ENCODE measurements at places on chromosomes 2 and 18.

- DNase-seq, result no peak
Measured at GRCh38 chr2:15222856-15223255, 338.3 kb downstream of the NBAS start.

- no peak for DNase-seq
Measured at GRCh38 chr2:217740756-217741155, 262.0 kb downstream of the TNS1 start.

DNA sequence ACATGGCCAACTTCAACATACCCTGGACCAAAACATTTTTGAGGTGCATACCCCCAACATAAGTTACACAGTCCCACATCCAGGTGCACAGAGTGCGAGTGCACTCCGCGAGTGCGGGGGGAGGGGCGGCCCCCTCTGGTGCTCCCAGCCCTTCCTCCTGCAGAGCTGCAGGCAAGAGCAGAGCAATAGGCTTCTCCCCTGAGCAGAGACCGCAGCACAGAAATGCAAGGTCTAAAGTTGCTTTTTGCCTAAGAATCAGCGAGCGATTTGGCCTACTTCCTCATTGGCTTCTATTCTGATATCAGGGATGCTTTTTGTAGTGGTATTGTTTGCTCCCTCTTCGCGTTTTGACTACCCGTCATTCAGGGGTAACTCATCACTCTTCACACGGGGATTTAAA lies 40.6 kb downstream of the BOLA3 start:
- no peak for DNase-seq

DNA sequence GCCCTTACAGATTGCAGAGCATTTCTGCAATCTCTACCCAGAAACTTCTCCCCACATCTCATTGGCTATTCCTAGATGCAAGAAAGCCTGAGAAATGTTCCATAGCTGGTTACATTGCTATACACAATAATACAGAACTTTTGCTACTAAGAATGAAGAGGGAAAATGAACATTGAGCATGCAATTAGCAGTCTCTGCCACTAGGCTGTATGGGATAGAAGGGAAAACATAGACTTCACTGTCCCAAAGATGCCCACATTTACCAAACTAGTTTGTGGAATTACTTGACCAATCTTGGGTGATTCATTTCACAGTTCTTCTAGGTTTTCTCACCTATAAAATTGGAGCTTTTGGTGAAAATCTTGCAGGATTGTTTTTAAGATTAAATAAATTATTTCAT lies 265.7 kb upstream of the NT5C1B start:
- no peak for DNase-seq

DNA sequence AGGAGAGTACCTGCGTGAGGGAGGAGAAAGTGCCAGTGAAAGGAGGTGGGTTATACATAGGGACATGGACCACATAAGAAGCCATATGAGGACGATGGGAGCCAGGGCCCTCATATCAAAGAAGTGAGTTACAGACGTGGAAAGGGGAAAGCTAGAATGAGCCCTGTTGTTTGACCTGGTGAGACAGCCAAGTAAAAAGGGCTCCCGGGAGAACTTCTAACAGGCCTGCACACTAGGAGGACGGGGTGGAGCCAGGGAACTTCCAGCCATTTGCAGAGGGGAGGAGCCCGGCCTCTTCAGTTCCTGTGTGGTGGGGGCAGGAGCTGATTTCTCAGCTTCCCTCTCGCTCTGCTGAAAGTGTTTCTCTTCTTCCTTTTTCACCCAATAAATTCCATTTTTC lies 84.1 kb upstream of the SLC66A3 start:
- DNase-seq, result no peak

- DNase-seq, result peak; percentile 32
Measured at GRCh38 chr2:96202152-96202854, 6.3 kb downstream of the STARD7 start.

GRCh38 chr2:105873281-105873680 lies 128.6 kb downstream of the NCK2 start:
- DNase-seq, result no peak

GRCh38 chr2:4354678-4355077 lies 651.3 kb downstream of the DCDC2C start:
- DNase-seq, result no peak

- no peak for DNase-seq
Measured at GRCh38 chr2:75564713-75565359, 4.1 kb upstream of the EVA1A start.

DNA sequence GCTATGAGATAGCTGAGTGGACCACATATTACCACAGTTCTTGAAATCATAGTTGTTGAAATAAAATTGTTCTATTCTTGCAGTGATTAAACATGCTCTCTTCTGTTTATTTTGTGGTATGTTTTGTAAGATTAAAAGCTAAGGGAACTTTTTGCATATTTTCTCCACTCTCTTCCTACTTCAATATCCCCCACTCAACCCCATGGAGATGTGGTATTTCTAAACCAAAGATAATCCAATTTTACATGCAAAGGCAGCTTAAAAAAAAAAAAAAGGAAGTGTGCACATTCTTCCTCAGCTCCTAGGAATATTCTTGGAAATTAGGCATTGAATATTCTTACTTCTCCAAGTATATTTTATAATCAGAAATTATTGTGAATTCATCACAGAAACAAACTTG lies 15.0 kb upstream of the PAX3 start:
- DNase-seq, result no peak

DNA sequence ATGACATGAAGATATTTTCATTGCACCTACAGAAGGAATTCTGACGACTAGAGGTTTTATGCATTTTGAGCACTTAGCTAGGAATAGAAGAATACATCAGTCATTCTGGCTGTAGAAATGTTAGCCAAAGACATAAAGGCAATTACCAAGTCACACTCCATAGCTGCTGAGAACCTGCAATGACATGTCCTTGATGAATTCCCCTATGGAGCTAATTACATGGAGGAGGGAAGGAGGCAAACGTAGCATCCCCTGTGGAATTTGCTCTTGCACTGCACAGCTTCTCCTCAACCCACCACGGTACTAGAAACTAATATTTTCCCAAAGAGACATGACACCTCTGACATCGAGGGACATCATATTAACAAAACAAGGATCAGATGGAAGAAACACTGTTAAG lies 174.0 kb upstream of the SESTD1 start:
- no peak for DNase-seq

- no peak for DNase-seq
Measured at GRCh38 chr2:177731384-177731783, 338.8 kb downstream of the AGPS start.

DNA sequence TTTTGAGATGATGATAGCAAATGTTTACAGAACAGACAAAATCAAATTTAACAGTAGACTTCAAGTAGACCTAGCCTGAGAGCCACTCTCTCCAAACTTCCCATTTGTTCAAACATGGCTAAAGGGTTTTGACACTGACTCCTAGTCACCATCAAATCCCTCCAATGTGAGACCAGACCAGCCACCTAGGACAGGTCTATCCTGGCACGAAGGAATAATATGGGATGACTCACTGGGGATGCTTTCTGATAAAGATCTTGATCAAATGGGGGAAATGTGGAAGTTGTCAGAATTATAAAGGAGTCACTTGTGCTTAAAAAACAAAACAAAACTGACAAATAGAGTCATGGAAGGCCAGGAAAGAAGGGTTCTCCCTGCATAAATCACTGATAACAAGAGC lies 95.7 kb downstream of the EDAR start:
- no peak for DNase-seq

DNA sequence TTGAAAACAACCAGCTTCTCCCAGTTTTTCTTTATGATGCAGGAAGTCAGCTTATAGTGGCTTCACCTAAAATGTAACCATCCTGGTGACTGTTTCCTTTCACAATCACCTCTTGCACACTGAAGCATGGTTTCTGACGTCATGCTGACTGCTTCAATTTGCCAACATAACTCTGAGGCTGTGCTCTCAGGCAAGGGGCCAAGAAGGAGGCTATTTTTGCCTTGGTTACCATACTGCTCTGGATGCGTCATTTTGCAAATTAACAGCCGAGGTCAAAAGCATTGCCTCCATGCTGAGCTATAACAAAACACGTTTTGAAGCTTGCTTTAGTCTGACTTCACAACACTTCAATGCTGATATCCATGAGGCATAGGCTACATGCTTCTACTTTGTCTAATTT lies 397.8 kb downstream of the METTL4 start:
- DNase-seq, result peak; percentile 40

DNA sequence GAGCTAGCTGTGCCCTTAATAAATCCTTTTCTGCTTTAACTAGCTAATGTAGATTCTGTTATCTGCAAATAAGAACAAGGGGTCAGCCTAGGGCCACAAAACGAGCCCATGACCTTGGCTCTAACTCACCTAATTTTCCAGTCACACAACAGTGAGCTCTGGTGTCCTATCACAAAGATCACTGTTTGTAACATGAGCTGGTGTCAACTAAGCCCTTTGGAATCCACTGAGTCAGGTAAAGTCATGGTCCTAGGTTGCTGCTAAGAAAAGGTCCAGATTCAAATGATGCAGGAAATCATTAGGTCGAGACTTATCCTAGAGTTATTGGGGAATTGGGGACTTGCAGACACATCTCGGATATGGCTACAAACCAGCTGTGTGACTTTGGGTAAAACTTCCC lies 49.9 kb downstream of the ST8SIA5 start:
- DNase-seq, result no peak

- DNase-seq, result no peak
Measured at GRCh38 chr2:98551316-98551715, 57.0 kb downstream of the COA5 start.

GRCh38 chr18:55453186-55453585 lies 134.8 kb downstream of the TCF4 start:
- DNase-seq, result no peak

DNA sequence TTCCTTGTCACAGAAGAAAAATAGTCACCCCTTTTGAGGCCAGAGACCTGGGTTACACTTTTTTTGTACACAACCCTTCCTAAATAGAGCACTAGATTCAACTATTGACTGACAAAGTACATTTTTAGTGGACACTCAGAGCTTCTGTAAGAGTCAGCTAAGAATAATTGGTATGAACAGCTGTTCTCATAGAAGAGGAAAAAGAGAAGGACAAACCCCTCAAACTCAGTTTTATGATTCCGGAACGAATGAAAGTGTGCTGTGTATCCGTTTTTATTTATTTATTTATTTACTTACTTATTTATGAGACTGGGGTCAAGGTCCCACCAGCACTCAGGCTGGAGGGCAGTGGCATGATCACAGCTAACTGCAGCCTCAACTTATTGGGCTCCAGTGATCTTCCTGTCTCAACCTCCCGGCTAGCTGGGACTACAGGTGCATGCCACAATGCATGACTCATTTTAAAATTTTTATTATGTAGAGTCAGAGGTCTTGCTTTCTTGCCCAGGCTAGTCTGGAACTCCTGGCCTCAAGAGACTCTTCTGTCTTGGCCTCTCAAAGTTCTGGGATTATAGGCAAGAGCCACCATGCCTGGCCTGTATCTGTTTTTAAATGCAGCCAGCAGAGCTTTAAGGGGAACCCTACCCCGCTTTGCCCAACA lies 36.0 kb upstream of the FZD5 start:
- DNase-seq, result no peak

DNA sequence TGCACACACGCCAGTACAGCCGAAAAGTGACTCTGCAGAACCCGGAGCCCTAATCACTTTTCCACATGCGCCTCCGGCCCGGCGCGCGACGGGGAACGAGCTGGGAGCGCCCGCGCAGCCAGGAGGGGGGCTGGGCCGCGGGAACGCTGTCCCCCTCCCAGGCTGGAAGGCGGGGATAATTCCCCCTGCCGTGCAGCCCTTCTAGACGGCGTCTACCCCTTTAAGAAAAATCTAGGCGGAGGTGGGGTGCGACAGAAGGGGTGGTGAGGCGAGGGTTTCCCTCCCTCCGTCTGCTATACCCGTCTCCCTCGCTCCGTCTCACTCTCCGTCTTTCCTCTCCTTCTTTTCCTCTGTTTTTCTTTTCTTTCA lies 2.4 kb downstream of the CYP26B1 start:
- no peak for DNase-seq

- no peak for DNase-seq
Measured at GRCh38 chr2:72350852-72351251, 203.2 kb upstream of the CYP26B1 start.

GRCh38 chr18:25047983-25048382 lies 304.0 kb downstream of the ZNF521 start:
- DNase-seq, result no peak

- no peak for DNase-seq
Measured at GRCh38 chr2:41379496-41380221, 668.2 kb upstream of the PKDCC start.

GRCh38 chr2:157899125-157899839 lies 23.2 kb upstream of the ACVR1 start:
- DNase-seq, result no peak

DNA sequence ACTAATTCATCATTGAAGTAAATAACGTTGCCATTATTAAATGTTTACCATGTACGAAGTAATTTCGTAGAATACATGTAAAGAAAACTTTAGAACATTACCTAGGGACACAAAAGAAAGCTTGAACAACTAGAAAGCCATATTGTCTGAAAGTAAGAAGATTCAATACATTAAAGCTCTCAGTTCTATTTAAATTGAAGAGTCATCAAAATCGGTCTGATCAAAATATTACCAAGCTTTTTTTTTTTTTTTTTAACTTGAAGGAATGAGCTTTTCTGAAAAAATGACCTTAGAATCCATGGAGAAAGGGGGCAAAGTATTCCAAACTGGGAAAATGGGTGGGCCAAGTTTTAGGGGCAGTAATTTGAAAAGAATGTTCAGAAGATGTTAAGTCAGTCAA lies 300.8 kb downstream of the GPD2 start:
- no peak for DNase-seq
